ENCODE measurements at places on chromosomes 7 and 10. TPM values are rescaled to one million over a fixed set of nuclear protein-coding genes. Genes with fewer than 3 reads are reported as not detected.

FBXO24 gene
- total RNA-seq: 0.94 TPM

GPR158 gene
- total RNA-seq: not detected

MAPK8 gene
- total RNA-seq: 44.5 TPM

NKX1-2 gene
- not detected for total RNA-seq

CPA5 gene
- not detected for total RNA-seq

DNA sequence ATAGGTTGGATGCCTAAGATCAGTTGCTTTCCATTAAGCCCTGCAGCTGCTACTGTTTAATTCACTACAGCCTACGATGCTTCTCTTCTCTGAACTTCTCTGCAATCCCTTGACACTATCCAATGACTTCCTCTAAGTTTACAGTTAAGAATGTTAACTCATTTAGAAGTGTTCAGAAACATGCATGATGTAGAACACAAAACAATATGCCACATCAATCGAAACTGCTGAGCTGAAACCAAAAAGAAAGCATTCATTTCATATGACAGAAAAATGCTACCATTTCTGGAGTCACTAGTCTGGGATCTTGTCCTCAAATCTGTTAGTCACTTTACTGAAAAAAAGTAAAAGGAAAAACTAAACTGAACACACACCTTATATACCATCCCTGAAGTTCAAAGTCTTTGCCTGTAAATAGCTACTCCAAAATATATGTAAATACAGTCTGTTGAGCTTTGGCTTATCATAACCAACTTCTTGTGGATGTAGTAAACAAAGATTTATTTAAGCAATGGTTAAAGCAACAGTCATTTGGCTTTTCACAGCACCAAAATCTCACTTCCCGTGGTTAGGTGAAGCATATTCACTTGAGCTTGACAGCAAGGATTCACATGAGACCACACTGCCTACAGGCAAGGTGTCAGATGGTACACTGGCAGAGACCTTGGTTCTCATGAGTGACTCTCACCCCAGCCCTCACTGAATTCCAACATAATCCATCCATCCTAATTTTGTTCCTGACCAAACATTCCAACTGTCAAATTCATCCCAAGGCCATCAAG is 187.0 kb downstream of the PPP1R17 start:
- peaks cover 7% of the 10 kb centered on the region for H3K4me1 ChIP-seq
- H3K27ac ChIP-seq: no peak overlapping the region
- DNase-seq: no peak
- H3K36me3 ChIP-seq: no peaks in the 10 kb centered on the region

DNA sequence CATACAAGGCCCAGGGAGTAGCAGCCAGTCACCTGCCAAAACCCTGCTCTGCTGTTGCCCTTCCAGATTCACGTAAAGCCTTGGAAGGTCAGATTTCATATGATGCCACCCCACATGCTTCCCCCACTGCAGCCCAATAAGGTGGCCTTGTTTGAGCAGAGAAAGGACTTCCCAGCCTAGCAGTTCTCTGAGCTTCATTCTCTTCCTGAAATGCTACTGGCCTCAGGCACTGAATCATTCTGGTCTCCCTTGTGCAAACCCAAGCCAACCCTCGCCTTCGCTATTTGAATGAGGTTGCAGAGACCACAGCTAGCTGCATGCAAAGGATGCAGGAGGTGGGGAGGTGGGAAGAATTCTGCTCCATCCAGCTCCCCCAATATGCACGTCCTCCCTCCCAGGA is 60.3 kb upstream of the PLXNA4 start:
- no peaks in the 10 kb centered on the region for H3K4me1 ChIP-seq
- no peaks in the 10 kb centered on the region for H3K27me3 ChIP-seq
- DNase-seq: no peak
- H3K27ac ChIP-seq: no peak overlapping the region
- H3K4me3 ChIP-seq: no peak overlapping the region

GRCh38 chr10:44627591-44628354 is 242.9 kb upstream of the CXCL12 start:
- no peak overlapping the region for H3K4me3 ChIP-seq
- H3K27ac ChIP-seq: no peak overlapping the region
- no peaks in the 10 kb centered on the region for H3K4me1 ChIP-seq
- H3K36me3 ChIP-seq: no peaks in the 10 kb centered on the region
- H3K27me3 ChIP-seq: no peaks in the 10 kb centered on the region

GRCh38 chr10:89425000-89425399 is 10.6 kb downstream of the IFIT5 start:
- no peak overlapping the region for H3K4me3 ChIP-seq
- no peaks in the 10 kb centered on the region for H3K4me1 ChIP-seq
- H3K36me3 ChIP-seq: peaks cover 6% of the 10 kb centered on the region
- H3K27ac ChIP-seq: no peak overlapping the region
- H3K27me3 ChIP-seq: no peaks in the 10 kb centered on the region

DNA sequence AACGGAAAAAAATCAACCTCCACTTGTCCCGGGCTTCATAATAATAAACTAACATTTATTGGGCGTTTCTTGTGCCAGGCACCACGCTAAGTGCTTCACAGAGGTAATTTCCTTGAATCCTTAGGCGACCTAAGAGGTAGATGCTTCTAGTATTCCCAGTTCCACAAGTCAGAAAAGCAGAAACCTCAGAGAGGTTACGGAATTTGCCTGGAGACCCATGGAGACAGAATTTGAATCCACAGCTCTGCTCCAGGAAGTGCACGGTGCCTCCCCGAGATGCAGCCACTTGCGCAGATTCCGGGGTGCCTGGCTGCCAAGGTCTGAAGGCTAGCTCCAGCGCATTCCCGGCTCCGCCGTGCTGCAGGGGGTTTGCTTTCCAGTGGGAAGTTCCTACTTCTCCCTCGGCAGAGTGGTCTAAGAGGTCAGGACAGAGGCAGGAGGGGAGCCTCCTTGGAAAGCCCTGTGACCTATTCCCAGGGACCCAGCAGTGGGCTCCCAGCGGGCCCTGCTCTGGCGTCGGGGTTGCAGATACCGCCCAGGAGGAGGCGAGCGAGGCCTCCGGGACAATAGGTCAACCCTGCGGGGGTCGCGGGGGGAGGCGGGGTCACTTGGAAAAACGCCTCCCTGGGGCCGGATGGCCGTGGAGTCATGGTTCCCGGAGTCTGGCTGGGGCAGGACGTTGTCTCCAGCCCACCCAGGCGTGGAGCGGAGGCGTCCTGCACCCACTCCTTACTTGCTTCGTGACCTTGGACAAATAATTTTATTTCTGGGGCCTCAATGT is 10.1 kb upstream of the NKX2-3 start:
- no peak for DNase-seq
- no peaks in the 10 kb centered on the region for H3K36me3 ChIP-seq
- no peak overlapping the region for H3K4me3 ChIP-seq

GRCh38 chr7:90469554-90469953 is at the start of gene PTTG1IP2:
TSS of gene PTTG1IP2 (plus strand) at chr7:90469639. CDS start at chr7:90469787, 148 bp downstream.
- no peak within 1 kb of the TSS for H3K27ac ChIP-seq
- H3K36me3 ChIP-seq: no peaks in the 10 kb centered on the region
- H3K4me1 ChIP-seq: no peaks in the 10 kb centered on the region
- no peak within 1 kb of the TSS for H3K4me3 ChIP-seq
- DNase-seq: no peak
